ENCODE measurements at places on chromosomes 7 and 10.

- no peak for DNase-seq
Measured at GRCh38 chr10:63156236-63156635, 23.1 kb downstream of the NRBF2 start.

DNA sequence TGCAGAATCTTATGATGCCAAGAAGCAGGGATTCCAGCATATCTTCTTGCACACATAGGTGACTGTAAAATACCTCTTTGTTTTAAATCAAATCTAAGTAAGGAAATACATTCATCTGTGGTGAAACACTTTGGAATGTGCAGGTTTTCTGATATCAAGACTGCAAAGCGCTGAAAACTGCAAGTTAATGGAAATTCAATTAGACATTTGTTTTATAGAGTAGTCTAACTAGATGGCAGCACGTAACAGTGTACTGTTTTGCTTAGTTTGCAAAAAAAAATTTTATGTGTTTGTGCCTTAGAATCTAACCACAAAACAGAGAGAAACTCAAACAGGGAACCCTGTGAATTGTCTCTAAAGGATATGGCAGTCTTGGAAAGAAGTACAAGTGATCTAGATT, 259.2 kb downstream of the HDAC9 start:
- DNase-seq: no peak

DNA sequence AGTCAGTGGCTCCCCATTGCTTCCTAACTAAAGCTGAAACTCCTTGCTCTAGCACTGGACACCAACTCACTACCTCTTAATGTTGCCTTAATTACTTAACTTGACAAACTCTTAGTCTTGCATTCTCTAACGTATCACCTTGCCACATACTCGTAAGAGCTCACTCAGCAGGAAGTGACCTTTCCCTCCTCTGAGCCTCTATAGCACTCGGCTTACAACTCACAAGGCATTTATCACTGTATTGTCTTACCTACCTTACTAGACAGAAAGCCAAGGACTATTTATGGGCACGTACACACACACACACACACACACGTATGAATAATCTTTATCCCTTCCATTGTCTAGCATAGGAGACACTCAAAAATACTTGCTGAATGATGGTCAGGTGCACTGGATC, 21.2 kb downstream of the CEP41 start:
- no peak for DNase-seq

DNA sequence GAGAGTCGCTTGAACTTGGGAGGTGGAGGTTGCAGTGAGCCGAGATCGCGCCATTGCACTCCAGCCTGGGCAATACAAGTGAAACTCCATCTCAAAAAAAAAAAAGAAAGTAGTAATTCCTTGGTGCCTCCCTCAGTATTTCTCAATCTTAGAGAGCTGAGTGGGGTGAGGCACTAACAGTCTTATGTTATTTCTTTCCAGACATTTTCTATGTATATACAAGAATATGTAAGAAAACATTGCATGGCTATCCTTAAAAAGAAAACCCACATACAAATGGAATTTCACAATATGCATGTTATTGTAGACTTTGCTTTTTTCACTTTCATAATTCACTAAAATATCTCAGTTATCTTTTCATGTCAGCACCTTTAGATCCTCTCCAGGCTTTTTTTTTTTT, 13.6 kb upstream of the SLF2 start:
- no peak for DNase-seq

- DNase-seq: no peak
Measured at GRCh38 chr10:118968060-118968459, 61.5 kb upstream of the NANOS1 start.

DNA sequence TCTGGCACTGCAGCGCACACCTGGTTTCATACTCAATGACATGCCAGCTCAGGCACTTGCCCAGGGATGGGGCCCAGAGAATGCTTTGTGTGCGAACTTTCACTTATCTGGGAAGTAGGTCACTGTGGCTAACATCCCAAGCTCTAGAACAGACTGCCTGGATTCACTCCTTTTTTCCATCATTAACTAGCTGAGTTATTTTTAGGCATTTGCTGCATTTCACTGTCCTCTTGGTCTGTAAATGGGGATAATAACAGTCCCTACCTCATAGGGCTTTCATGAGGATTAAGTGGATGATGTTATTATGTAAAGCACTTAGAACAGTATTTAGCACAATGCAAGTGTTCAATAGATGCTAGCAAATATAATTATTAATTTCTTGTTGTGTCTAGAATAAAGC, 98.7 kb upstream of the DOCK1 start:
- DNase-seq: no peak

DNA sequence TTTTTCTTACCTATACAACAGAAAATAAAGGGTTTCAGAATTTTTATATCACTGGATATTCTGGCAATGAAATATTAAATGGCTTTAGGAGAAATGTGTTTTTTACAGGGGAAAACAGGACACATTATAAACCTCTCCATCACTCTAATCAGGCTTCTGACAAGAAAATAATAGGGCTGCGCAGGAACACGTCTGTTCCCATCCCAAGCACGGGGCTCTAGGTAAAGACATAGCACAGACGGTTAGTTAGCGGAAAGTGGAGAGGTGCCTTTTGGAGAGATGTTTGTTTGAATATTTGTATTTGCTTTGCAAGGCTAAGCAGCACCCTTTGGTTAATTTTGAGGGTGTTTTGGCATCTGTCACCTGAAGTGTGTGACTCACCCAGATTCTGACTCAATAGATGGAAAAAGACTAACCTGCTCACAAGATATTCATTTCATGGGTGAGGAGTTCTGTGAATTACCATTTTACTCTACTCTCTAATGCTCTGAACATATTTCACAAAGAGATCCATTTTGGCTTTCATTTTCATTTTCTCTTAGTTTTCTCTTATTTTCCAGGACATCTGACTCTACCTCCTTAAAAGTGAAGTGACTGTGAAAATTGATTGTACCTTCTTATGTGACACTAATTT, 174.5 kb upstream of the AKR1E2 start:
- peak; percentile 38 for DNase-seq

- DNase-seq: no peak
Measured at GRCh38 chr10:86727470-86727869, 28.9 kb upstream of the BMPR1A start.

DNA sequence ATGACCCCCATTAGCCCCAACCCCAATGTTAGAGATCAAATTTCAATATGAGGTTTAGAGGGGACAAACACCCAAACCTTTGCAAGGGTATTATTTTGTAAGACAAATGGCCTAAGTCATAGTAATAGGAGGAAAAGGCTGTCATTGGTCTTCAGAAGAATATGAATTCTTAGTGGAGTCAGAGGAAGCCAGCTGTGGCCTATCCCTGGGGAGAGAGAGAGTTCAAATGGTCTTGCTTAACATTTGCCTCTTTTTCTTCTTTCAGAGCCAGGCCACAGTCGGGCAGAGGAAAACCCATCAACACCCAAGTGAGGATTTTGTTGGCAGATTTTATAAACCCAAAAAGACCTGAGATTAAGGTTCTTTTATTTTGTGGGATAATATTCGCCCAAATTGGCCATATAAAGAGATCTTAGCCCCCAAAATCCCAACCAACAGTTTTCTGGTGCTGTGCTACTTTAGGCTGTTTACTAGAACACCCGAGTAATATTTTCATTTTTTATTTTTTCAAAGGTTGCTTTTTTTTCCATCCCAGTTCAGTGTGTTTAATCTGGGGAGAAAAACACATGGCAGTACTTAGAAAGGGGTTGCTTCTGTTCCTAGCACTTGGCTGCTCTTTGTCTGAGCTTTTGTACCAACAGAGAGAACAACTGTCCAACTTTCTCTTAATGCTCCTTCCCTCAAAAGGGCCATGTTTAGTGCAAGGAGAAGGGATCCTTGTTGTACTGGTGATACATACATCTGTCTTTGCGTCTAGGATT, 26.8 kb upstream of the ARMC3 start:
- no peak for DNase-seq

DNA sequence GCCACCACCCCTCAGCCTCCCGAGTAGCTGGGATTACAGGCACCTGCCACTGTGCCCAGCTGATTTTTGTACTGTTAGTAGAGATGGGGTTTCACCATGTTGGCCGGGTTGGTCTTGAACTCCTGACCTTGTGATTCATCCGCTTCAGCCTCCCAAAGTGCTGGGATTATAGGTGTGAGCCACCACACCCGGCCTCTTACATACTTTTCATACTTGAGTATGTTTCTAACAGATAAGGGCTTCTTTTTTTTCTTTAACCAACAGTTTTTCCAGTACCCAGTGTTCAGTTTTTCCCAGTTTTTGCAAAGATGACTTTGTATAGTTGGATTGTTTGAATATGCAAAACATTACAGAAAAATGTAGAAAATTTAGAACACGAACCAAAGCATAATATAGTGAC, 7.7 kb downstream of the EIF4H start:
- no peak for DNase-seq

- no peak for DNase-seq
Measured at GRCh38 chr10:4450981-4451908, 374.8 kb upstream of the AKR1E2 start.

DNA sequence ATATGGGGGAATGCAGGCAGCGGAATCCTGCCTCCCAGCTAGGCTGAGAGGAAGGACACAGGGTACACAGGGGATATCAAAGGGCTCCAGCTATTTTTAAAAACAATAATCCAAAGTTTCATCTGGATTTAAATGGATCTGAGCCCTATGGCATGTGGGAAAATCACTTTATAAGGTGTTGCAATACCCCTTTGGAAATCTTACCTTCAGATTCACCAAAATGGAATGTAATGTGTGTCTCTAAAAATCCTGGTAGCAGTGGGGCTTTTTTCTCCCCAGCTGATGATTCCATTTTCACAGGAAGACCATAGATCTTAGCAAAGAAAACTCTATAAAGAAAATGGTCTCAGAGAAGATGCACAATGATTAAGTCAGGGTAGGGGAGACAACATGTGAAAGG, 722.2 kb downstream of the PARD3 start:
- no peak for DNase-seq

DNA sequence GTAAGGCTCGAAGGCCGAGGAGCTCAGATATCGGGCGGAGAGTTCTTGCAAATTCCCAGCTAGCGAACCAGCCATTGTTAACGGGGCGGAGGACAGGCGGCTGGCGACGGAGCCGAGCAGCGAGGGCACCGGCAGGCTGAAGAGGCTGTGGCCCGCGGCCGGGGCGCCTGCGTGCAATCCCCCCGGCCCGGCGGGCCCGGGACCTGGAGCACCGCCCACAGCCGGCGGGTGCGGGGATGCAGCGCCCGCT, 4.1 kb downstream of the VAX1 start:
- DNase-seq: no peak

DNA sequence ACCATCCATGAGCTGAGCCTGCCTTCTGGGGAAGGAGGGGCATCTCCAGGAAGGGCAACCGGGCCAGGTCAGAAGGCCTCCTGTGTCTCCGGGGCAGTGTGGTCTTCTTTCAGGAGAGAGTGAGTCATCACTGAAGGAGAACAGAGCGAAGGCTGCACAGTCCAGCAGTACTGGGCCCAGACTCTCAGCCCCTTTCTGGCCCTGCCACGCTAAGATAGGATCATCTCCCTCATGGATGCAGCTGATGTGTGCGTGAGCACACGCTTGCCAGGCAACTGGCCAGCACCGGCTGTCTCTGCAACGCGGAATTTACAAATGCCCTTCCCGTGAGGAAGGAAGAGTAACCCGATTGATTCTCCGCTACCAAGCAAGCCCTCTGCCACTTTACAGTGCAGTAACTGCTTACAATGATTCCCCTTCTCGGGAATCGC, 328.2 kb downstream of the TNS3 start:
- no peak for DNase-seq

- no peak for DNase-seq
Measured at GRCh38 chr7:155774947-155775346, 37.3 kb downstream of the SHH start.

GRCh38 chr7:85561706-85562105, 374.9 kb upstream of the SEMA3D start:
- DNase-seq: no peak

- DNase-seq: no peak
Measured at GRCh38 chr10:86849181-86849894, 92.9 kb downstream of the BMPR1A start.

GRCh38 chr10:132915411-132915810, 27.0 kb downstream of the CFAP46 start:
- DNase-seq: no peak

DNA sequence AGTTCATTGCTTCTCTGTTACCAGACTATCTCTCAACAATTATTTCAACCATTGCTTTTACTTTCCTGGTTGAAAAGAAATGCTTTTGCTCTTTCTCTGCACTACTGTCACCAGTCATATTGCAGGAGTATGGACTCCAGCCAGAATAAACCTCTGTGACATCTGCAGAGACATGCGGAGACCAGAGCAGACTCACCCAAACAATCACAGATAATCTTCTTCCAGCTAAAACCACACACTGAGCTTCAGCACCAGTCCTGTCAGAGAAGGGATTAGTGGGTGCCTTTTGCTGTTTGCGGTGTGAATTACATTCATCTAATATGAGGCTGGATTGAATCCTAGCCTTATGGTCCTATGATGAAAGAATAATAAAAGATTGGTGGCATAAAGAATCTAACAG, 258.6 kb downstream of the CNTNAP2 start:
- no peak for DNase-seq

DNA sequence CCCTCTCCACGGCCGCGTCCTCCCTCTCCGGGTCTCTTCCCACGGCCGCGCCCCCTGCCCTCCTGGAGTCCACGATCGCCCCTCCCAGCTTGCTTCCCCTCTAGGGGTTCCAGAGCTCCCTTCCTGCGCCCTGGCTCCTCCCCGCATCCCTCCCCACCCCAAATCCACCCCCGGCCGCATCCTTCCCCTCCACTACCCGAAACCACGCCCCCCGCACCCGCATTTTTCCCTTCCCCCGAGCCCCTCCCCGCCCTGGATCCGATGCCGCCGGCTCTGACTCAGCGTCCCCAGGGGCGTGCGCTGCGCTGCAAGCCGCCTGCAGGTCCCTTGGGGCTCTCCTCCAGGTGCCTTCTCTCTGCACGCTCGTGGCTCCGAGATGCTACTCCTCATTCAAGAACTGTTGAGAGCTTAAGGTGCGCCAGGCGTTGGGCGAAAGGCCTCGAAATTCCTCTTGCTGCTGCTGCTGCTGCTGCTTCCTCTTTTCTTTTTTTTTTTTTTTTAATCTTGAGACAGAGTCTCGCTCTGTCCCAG, 372 bp upstream of the TMEM130 start:
- DNase-seq: peak; percentile 76

DNA sequence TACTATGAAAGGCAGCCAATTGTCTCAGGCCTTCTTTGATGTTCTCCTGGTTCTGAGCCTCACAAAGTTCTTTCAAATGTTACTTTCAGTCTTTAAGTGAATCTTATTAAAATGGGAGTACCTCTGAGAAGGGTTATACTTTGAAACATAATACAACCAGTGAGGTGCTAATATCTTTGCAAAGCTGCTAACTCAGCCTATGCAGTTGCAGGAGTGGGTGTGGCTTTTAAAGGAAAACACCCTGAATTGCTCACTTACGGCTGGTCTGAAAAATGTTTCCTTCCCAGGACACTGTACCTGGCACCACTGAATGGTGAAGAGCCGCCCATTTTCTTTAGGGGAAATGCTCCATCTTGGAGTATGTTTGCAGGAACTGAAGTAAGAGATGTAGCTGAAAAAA, 130.9 kb downstream of the CHN2 start:
- DNase-seq: no peak

GRCh38 chr7:84176716-84177115, 17.9 kb downstream of the SEMA3A start:
- no peak for DNase-seq

- no peak for DNase-seq
Measured at GRCh38 chr10:131159771-131160170, 151.8 kb downstream of the TCERG1L start.
